IPS-NIHi11 (cell line): ENCODE measurements at places on chromosomes 11 and 22.

DNA sequence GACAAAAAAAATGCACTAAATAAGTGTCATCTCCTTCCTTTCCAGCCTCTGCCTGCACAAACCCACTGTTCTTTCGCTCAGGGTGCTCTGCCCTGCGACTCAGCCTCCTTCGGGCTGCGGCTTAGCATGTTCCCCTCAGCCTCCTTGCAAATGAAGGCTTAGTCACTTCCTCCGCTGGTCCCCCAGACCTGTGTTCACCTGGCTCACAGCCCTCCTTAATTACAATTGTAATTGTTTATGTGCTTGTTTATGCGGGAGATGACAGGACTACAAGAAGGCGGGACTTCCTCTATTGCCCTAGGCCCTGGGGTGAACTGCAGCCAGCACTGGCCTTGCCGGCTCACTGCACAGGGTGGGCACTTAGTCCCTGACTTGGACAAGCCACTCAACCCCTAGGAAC lies 303.6 kb downstream of the KIRREL3 start:
- DNase-seq = no peak

- no peak for DNase-seq
These were observed 91.6 kb downstream of the DBX1 start for GRCh38 chr11:20068691-20069090.

GRCh38 chr11:67098799-67099429 lies 20.1 kb upstream of the KDM2A start:
- DNase-seq = no peak

- DNase-seq = no peak
These were observed 310.1 kb downstream of the CADM1 start for GRCh38 chr11:115193914-115194801.

- no peak for DNase-seq
These were observed 16.0 kb downstream of the PARVG start for GRCh38 chr22:44196731-44197131.

DNA sequence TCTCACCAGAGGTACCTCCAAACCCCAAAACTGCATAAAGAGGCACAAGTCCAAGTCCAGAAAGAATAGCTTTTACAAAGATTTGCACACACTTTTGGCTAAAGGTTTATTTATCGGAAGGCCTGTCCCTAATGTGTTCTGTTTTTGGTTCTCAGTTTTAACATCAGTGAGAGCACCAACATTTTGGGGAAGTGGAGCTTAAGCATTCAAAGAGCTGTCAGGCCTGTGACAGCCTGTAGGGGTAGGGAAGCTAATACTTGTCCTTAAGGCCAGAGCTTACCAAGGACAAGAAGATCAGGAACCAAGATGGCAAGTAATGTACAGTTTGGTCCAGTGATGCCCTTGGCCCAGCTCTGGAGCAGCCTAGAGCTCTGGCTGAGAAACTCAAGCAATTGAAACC lies 38.9 kb upstream of the SCUBE2 start:
- DNase-seq = no peak

DNA sequence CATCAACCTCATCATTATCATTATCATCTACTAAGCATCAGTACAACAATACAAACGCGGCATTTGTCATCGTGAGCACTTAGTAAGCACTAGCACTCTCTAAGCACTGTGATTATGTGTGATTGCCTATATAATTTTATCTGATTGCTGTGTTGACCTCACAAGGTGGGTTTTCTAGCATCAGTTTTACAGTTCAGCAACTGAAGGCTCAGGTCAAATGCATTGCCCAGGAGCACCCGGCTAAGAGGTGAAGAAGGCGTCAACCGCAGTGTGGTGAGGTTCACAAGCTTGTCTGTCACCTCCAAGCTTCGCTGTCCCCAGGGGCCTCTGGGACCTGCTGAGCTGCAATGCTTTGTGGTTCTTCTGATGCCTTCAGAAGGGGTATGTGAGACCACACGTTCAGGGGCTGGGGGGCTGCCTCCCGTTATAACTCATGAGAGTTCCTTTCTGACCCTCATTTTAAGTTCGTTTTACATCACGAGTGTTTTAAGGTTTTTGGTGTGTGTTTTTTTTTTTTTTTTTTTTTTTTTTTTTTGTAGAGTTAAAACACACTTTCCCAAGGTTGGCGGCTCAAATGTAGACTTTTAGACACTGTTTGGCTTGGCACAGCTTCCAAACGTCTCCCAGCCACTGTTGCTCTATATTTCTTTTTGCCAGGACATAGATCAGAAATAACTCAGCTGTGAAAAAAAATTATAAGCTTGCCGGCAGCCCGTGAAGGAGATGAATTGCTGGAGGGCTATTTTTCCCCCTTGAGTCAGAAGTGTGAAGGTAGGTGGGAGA lies 33.8 kb upstream of the SCUBE1 start:
- DNase-seq = no peak

- DNase-seq = no peak
These were observed 5.8 kb downstream of the CCDC34 start for GRCh38 chr11:27357250-27357649.

GRCh38 chr11:47908198-47908597 lies 60.0 kb upstream of the NUP160 start:
- DNase-seq = no peak

GRCh38 chr11:76248210-76248609 lies 41.9 kb upstream of the WNT11 start:
- peak; percentile 69 for DNase-seq

DNA sequence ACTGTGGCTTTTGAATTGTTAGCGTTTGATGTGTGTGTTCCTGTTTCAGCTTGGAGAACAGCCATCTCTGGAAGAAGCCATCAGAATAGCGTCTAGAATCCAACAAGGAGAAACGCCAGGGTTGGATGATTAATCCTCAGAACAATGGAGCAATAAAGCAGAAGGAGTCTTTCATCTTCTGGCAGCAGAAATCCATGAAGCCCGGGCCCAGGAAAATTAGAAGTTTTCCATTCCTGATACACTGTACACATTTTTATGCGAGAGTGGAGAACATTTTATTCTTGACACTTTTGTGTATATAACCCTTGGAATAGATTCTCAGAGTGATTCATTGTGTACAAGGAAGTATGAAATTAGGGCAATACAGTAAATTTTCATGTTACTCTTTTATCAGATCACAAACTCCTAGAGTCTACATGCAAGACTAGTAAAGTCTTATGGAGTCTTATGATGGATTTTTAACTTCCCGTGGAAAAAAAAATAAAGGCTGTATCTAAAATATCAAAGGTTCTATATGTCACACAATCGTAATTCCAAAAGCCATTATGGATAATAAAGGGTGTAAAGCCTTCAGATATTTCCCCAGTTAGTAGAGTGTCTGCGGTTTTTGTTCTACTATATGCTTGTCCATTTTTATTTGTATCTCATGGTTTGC lies 45.9 kb upstream of the WEE1 start:
- DNase-seq = no peak

GRCh38 chr11:17907046-17907445 lies 105.8 kb downstream of the SERGEF start:
- DNase-seq = no peak

GRCh38 chr11:110126936-110127335 lies 33.7 kb downstream of the ZC3H12C start:
- DNase-seq = no peak

DNA sequence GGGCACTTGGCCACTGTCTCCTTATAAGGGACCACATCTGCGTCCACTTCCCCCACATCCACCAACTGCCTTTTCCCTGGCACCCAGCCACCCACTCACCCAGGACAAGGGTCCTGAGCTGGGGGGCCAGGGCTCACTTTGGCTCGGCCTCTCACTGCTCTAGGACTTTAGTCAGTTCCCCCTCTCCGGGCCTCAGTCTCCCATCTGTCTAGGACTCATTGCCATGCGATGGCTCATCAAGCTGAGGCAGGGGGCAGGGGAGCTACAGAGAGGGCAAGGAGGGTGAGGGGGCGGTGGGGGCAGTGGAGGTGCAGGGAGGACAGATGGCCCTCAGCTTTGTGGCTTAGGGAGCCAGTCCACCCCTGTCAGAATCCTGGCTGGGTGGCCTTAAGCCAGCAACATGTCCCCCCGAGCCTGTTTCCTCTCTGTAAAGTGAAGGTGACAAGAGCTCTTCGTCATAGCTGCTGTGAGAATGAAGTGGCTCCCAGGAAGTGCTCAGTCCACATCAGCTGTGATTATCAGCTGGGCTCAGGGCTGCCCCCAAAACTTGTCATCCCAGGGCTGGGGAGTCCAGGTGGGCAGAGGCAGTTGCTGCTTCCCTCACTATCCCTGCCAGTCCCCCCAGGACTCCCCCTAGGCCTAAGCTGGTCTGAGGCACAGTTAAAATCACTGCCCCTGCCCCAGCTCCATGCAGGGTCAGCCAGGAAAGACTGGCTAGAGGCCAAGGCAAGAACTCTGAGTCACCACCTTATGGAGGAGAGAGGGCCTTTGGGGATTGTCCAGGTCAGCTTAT lies 14.9 kb downstream of the RAC2 start:
- no peak for DNase-seq

DNA sequence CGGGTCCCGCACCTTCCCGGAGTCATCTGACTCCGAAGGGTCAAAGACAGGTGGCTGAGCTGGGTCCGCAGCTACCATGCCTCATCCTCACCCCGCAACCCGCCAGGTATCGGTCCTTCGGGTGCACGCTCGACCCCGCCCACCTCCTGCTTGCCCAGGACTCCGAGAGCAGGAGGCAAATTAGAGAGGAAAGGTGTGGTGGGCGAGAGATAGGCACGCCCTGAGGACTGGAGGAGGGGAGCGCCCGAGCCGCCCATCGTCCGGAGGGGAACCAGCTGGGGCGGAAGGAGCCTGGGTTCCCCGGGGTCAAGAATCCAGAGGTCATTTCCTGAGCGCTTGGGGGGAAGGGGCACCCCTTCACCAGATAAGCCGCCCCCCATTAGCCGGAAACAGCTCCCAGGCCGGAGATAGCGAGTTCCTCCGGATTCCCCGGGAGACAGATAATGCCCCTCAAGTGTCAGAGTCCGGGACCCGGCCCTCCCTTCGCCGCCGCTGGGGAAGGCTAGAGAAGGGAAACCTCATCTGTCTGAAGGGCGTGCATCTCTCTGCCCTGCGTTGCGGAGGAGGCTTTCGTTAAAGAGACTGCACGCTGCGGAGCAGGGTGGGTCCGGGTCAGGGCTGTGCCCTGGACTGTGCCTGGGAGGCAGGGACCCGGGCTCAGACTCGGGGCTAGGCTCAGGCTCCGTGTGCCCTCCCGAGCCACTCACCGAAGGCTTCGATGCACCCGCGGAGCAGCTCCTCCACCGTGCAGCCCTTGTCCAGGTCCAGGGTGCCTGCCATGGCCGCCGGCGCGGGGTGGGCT lies 1.7 kb downstream of the RASGRP2 start:
- DNase-seq = peak; percentile 59

DNA sequence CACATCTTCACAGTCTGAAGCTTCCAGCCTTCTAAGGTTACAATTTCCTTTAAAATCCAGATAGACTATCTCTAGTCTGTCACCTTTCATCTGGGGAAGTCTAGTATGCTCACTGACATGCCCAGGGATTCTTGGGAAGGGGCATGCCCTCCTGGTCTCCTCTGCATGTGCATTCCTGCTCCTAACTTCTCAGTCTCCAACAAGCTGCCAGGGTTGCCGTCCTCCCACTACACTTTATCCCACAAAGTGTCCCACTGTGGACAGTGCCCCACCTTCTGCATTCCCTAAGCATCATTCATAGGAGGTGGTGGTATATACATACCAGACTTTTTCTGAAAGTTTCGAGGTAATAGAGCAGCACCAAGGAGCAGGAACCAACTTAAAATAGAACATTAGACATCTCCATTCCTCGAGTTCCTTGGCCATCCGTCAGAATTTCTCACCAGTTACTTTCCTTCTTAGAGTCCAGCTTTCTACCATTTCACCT lies 28.7 kb downstream of the EIF3F start:
- no peak for DNase-seq

DNA sequence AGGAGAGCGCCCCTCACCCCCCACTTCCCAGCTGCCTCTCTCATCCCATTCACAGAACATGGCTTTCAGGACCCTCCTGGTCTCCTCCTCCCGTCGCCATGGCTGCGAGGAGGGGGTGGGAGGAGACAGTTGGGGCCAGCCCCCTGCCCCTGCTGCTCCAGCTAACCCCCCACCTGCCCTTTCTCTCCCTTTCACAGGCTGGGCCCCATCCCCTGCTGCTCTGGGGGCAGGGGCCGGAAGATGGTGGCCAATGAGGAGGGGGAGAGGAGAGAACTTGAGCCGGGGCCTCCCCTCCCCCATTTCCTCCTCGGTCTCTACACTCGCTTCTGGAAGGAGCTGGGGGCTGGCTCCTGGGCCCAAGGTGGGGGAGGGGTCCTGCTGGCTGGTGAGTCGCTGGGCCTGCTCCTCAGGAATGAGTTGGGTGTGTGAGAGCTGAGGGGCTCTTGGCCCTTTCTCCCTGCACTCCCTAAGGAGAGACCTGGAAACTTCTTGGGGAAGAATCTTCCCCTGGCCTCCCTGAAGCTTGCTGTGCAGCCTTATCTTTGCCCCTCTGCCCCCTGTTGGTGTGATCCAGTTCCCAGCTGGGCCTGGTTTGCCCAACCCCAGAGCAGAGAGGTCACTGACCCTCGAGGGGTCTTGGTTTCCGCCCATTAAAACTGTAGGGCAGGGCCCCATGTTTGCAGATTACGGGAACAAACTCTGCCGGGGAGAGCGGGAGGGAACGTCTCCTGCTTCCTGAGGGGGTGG lies 10.2 kb downstream of the YPEL4 start:
- peak; percentile 81 for DNase-seq

GRCh38 chr22:41140365-41140957 lies 48.1 kb downstream of the EP300 start:
- no peak for DNase-seq

- DNase-seq = peak; percentile 94
These were observed at the start of gene FADS3 for GRCh38 chr11:61891331-61892084. Gene FADS3, minus strand, starts transcription at chr11:61891545. Its CDS starts 164 bp downstream, at chr11:61891381.

DNA sequence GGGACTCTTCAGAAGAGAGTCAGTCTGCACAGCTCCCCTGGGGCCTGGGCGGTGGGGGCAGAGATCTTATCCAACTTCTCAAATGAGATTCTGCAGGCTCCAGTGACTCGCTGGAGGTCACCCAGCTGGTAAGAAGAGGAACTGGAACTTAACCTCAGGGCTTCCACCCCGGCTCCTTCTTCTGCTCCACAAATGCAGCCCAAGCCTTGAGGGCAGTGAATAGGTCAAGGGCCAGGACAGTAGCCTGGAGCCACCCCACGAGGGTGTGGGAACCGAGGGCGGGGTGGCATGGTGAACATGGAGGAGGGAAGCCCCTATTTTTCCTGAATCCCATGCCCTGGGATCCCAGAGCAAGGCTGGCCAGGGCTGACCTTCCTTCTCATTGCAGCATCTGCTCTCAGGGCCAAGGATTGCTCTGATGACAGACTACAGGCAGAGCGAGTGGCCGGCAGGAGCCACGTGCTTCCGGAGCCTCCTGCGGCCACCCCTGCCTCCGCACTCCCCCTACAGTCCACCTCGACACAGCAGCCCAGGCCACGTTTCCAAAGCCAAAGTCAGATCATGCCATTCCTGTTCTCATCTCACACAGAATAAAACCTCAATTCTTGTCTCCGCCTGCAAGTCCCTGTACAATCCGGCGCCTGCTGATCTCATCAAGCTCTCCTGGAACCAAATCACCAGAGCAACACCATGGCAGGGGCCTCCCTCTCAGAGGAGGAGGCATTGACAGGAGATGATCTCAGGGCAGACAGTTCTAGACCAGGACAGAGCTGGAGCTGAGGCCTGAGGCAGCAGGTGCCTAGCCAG lies 21.1 kb upstream of the UPK3A start:
- peak; percentile 87 for DNase-seq

DNA sequence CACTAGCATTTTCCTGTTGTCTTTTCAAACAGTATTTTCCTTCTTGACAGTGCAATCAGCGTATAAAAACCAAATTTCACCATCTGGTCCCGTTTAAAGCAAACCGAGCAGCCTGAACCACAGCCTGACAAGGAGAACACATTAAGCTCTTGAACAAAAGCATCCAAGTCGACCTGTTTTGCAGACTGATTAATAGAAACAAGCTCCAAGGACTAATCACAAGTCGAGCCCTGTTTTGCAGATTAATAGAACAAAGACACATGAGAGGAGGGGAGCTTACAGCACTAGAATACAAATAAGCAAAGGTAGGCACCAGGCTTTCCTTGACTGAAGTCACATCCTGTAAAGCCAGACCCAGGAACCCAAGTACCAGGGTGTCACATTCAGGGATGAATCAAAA lies 104.8 kb downstream of the MPPED2 start:
- no peak for DNase-seq
